ENCODE measurements at places on chromosomes 7 and 10.

- ATAC-seq = no peak
Measured at GRCh38 chr10:29649561-29650551, 15.1 kb upstream of the SVIL start.

- ATAC-seq = no peak
Measured at GRCh38 chr10:124685261-124685660, 58.9 kb downstream of the FAM53B start.

DNA sequence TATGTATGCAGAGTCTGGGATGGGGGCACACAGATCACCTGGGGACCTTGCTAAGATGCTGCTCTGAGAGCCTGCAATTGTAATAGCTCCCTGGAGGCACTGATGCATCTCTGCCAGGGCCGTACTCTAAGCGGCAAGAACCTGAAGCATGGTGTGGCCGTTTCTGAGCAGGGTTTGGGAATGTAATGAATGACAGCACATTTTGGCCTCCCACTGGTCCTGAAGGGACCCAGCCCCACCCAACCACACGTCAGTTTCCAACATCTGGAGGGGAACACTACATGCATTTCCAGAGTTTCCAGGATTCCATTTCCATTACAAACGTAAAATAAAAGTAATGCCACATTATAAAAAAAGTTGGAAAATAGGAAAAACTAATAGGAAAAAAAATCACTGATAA lies 14.0 kb downstream of the ZCCHC24 start:
- no peak for ATAC-seq

GRCh38 chr7:77498659-77499379 lies 38.3 kb upstream of the PTPN12 start:
- no peak for ATAC-seq

DNA sequence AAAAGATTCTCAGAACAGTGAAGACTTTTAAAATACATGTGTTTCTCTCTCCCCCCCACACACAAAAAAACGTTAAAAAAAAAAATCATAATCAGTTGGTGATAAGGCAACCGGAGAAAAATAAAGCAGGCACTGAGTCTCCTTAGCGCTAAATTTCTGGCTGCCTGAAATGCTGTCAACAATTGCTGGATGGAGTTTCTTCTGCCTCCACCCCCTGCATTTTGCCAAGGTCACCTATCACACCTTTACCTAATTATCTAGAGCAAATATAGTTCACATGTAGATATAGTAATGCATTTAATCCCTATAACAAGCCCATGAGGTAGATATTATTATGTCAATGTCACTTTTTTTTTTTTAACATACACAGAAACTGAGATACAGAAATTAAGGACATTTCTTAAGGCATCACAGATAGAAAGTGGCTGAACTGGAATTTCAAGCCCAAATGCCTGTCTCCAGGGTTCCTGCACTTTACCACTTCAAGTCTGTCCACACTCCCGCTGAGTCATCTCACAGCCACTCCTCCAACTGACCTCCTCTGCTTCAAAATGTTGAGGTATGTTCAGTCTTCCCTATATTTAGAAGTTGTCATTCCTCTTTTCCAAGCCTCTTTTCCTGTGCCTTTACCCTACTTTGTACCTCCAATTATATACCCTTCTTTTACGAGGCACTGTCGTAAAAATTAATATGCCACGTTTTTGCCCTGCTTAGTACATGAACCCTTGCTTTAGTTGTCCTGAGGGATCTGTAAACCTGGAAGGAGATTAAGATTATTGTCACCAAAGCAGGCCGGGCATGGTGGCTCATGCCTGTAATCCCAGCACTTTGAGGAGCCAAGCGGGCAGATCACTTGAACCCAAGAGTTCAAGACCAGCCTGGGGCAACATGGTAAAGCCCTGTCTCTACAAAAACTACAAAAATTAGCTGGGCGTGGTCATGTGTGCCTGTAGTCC lies 72.8 kb upstream of the MPP7 start:
- no peak for ATAC-seq

GRCh38 chr10:133243593-133243992 lies 5.9 kb downstream of the VENTX start:
- ATAC-seq = no peak

GRCh38 chr10:58459069-58459468 lies 53.6 kb upstream of the BICC1 start:
- ATAC-seq = no peak

GRCh38 chr10:62414359-62414758 lies 40.2 kb downstream of the ZNF365 start:
- no peak for ATAC-seq

GRCh38 chr7:755413-755805 lies 28.3 kb upstream of the PRKAR1B start:
- ATAC-seq = no peak

DNA sequence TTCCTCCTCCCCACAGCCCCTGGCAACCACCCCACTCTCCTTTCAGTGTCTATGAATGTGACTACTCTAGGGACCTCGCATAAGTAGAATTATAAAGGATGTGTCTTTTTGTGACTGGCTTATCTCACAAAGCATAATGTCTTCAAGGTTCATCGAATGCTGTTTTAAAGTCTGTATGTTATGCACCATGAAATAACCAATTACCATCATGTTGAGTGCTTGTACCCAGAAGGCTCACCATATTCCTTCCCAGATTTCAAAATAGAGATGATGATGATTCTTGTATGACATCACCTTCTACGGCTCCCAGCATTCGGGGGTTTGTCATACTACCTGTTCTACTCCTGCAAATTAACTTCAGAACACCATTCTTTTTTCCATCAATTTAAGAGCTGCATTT lies 11.9 kb downstream of the PKD1L1 start:
- no peak for ATAC-seq

DNA sequence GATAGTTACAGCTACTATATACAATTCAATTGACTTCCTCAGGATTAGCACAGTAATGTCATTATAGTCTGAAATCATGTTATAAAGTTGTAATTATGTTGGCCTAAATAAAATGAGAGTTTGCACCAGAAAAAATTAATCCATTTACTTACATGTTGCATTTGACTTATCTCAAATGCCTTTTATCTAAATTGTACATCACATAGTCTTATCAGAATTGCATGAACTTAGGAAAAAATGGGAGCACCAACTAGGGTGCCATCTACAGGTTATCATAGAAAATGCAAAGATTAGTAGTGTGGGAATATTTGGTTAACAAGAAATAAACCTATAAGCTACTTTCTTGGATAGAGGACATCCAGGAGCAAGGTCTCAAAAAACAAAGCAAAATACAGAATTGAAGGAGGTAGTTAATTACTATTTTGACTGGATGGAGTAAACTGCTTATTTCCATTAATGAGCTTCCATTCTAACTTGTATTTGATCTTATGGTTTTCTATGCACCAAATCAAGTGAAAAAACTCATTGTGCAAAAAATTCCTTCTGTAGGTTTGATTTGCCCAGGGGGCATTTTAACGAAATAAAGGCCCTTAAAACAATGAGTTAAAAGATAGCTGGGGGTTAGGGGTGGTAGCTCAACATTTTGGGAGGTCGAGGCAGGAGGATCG lies 60.0 kb upstream of the ORC5 start:
- ATAC-seq = no peak

GRCh38 chr10:100333661-100334440 lies 3.8 kb upstream of the PKD2L1 start:
- ATAC-seq = no peak

GRCh38 chr10:118918116-118918515 lies 111.4 kb upstream of the NANOS1 start:
- ATAC-seq = no peak

- peak; percentile 100 for ATAC-seq
Measured at GRCh38 chr7:123770378-123770777, 21.6 kb upstream of the WASL start.

GRCh38 chr7:30068117-30068516 lies 39.9 kb downstream of the PLEKHA8 start:
- no peak for ATAC-seq

GRCh38 chr7:549066-549890 lies 29.6 kb upstream of the PDGFA start:
- no peak for ATAC-seq

Data from activated T-helper 17 cell treated with anti-CD3 and anti-CD28 coated beads, Interleukin-2, amount 50 U/mL, for 72 hours (primary cell).